Osteocyte (in vitro differentiated cells): ENCODE measurements at places on chromosomes 2 and 18. TPM values are rescaled to one million over a fixed set of nuclear protein-coding genes. Genes with fewer than 3 reads are reported as not detected.

DNA sequence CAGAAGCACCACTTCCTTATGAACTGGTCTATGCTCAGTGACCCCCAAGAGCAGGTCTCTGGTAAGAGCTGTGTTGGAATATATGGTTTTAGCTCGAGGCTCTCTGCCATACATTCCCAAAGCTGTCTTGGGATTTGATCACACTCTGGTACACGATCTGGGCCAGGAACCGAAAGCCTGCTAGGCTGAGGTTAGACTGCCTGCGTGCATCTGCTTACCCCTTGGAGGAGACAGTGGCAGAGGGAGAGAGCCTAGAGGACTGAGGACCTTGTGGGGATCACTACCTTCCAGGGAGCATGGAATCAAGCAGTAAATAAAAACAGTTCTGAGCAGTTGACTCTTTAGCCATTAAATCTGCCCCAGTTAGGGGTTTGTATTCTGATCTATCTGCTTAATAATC is 63.7 kb downstream of the ZNF532 start:
- no peak for DNase-seq

The DSG1 gene
- total RNA-seq = not detected in 2 replicates

GRCh38 chr18:34873986-34874580 is 164.0 kb downstream of the DTNA start:
- no peak for DNase-seq

The RAB6D gene
- total RNA-seq = 0.10 TPM in 1 of 2 replicates, not detected in the other

DNA sequence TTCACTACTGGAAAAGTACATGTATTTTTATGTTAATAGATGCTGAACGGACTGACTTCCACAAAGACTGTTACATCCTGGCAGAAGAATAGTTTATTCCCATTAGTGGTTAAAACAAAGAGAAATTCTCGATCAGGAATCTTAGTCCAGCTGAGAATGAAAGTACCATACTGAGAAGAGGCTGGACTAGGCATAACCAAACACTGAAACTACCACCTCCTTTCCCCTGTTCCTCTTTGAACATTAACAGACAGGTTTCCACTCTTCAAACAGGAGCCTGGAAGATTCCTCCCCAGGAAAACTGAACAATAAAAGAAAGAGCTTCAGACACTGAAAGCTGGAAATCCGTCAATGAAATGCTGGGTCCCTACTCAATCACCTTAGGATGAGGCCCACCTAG is 25.8 kb downstream of the LDAH start:
- no peak for DNase-seq

GRCh38 chr2:17195016-17195415 is 323.2 kb downstream of the RAD51AP2 start:
- DNase-seq = no peak

The STPG4 gene
- total RNA-seq = 0.37 and 0.56 TPM in 2 replicates

DNA sequence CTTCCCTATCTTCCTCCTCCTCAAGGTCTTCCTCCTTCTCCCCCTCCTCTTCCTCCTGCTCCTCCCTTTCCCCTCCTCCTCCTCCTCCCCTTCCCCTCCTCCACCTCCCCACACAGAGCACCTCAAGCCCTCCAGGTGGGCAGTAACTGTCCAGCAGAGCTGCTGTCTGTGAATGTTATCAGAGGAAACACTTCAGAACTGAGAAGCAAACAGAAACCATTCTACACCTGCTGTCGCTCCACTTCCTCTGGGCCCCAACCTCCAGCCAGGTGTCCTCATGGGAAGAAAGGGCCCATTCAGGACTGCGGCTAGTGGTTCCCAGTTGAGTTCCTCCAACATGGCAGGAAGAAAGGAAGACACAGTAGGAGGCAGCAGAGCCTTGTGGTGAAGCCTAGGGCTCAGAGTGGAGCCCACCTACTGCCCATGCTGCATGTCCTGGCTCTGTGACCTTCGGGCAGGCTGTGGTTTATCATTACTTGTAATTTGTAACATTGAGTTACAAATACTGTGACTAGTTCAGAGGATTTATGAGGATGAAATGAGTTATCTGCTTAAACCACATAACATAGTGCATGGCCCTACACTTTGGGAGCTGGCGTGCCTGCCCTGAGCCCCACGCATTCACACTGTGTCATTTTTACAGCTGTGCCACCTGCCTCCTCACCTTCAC is 165.9 kb upstream of the ID2 start:
- no peak for DNase-seq

GRCh38 chr2:241767464-241768250 is 9.0 kb upstream of the GAL3ST2 start:
- DNase-seq = peak; percentile 82

The B3GNT2 gene
- total RNA-seq = 7.9 and 8.9 TPM in 2 replicates

GRCh38 chr2:112643488-112643887 is 2.3 kb upstream of the SLC20A1 start:
- no peak for DNase-seq

- no peak for DNase-seq
These were observed 190.2 kb downstream of the INHBB start for GRCh38 chr2:120536141-120536540.

The PPP1R7 gene
- total RNA-seq = 51.0 and 55.5 TPM in 2 replicates

DNA sequence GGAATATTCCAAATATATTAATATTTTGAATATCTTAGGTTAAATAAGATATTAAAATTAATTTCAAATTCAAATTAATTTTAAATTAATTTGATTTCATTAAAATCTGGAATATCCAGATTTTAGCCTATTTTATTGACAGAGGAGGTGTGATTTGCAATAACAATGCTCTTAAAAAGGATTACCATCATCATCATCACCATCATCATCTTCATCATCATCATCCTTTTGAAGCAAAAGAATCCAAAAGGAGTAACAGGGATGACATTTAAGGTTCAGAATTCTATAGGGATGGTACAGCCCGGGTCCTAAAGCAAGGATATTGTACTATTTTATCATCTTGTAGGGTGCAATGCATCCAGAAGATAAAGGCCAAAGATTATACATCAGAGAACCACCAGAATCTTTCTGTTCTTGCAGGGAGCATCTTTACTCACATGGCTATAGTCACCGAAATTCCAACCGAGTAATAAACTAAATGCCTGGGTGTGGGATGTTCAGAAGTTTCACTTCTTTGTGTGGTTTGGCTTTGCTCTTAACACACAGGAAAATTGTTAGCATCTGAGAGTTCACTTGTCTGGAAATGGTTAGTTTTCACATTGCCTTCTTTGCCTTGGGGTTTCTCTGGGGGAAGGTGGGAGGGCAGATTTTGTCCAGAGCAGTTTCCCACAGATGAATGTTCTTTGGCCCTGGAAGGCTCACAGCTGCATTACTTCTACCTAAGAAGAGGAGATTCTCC is 99.1 kb upstream of the ITGA6 start:
- no peak for DNase-seq

DNA sequence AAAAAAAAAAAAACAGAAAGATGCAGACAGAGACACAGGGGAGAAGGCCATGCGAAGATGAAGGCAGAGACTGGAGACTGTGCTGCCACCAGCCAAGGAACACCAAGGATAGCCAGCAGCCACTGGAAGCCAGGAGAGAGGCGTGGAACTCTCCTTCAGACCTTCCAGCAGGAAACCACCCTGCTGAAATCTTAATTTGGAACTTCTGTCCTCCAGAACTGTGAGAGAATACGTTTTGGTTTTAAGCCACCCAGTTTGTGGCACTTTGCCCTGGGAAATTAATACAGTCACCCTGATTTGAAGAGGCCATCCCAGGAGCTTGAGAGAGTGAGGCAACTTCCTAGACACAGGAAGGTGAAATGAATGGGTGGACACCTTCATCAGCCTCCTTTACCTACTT is 93.7 kb downstream of the IRS1 start:
- no peak for DNase-seq

DNA sequence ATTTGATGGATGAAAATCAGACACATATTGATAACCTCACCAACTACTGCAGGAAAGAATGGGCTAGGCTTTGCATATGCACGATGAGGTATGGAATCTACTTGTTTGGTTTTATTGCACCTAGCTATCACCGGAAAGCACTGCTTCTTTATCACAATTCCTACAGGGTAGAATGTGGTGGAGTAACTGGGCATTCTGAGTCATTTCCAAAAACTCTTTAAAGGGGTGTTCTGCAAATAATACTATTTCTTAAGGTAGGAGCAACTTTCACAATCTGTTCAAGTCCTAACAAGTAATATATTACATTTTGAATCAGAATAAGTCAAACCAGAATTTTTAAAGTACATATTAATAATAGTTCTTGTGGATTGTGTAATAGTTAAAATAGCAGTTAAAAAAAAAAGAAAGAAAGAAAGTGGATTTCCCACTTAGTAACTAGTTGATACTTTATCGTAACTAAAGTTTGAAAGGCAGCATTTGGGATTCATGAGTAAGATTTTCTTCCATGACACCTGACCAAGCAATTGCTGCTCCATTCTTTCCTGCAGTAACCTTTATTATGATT is 40.5 kb downstream of the INO80C start:
- DNase-seq = no peak

DNA sequence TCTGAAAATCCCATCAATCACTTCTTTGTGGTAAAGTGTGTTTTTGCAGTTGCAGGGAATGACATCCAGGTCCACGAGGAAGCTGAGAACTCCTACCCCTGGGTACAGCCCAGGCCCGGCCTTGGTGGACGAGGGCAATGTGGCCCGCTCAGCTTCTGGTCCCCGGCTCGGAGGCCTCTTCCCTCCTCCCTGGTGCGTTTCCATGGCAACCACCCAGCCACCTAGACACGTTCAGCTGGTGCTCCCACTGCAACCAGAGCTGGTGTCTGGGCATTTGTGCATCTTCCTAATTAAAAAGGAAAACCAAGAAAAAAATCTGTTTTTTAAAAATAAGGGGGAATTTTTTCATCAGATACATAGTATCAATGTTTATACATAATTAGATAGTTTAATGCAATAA is 603.6 kb upstream of the SALL3 start:
- no peak for DNase-seq

GRCh38 chr2:44959855-44960254 is 18.4 kb downstream of the SIX3 start:
- no peak for DNase-seq

DNA sequence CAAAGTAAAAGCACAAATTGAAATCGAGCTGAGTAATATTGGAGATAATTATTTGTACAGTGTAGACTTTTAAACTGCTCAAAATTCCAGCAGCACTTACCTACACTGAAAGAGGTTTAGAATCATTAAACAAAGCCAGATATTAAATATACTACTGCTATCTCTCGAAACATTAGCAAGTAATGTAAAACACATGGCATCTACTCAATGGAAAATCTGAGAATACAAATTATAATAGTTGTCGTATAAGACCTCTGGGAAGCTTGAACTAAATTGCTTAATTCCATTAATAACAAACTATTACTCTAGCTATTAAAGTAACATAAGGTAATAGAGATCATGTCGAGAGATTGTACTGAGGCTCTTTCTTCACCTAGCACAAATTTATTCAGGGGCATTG is 108.9 kb downstream of the KLHL29 start:
- DNase-seq = no peak

GRCh38 chr2:101432411-101433181 is 42.3 kb downstream of the RFX8 start:
- DNase-seq = peak; percentile 62

The TNFAIP6 gene
- total RNA-seq = not detected in 2 replicates

GRCh38 chr18:46814399-46814798 is 57.5 kb upstream of the ST8SIA5 start:
- DNase-seq = no peak

- DNase-seq = no peak
These were observed 47.4 kb downstream of the SLC35F5 start for GRCh38 chr2:113709022-113709421.

The TUBA4B gene
- not detected in 2 replicates for total RNA-seq

The APCDD1 gene
- 1.4 and 2.6 TPM in 2 replicates for total RNA-seq

DNA sequence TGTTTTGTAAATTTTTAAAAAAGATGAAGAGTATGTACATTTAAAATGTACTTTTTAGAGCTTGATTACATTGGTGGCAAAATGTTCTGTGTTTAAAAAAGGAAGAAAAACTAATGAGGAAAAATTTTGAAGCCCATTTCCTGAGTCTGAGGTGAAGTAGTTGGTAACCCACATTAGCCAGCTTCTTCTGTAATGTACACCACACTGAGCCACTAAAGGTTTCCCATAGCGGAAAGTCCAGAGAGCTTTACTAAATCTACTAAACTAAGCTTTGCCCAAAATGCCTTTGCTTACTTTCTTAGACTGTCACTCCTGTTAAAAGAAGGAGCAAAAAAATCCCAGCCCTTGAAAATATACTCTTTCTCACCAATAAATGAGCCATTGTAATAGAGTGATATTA is 804.8 kb upstream of the ZEB2 start:
- no peak for DNase-seq

The ANKRD53 gene
- 1.9 and 2.7 TPM in 2 replicates for total RNA-seq

- DNase-seq = no peak
These were observed 31.5 kb downstream of the LBH start for GRCh38 chr2:30262716-30263309.

- no peak for DNase-seq
These were observed 6.1 kb upstream of the GPC1 start for GRCh38 chr2:240429341-240429871.

DNA sequence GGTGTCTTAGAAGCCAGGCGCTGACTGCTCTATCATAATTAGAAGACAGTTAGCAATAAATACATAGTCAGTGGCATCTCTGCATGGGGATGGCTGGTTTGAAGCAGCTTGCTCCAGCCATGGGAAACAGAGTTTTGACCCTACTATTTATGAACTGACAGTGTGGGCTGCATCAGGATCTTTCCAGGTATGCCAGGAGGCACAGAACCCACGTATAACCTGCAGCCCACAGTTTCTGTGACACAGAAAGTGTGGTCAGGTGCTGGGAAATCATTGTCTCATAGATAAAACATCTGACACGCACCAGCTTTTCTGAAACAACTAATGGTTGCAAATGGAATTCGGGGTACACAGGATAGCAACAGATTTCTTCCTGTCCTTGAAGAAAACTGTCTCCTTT is 34.7 kb downstream of the INPP4A start:
- no peak for DNase-seq

DNA sequence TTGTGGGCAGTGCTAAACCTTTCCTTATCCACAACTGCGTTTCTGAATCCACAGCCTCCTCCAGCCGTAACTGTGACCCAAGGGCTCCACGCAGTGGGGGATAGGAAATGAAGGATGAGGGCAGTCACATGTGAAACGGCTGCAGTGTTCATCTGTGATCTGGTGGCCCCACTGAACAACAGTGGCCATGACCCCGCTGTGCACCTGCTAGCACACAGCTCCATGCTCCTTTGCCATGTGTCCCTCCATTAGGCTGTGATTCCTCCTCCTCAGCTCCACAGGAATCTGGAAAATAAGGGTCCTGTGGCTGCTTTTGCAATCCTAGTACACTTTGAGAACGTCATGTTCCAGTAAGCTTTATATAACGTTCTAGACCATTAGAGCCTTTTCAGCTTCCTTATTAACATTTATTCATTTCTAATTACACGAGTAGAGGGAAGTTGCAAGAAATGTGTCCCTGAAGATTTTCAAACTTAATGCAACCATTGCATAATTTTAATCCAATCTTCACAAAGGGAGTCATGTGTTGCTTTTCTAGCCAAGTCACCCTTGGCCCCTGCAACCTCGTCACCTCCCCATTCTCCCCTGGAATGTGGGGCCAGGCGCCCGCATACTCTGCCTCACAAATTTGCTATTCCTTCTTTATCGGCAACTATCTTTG is 7.1 kb upstream of the NAPG start:
- no peak for DNase-seq

The ZFAND2B gene
- total RNA-seq = 30.0 and 31.4 TPM in 2 replicates

- no peak for DNase-seq
These were observed 24.5 kb upstream of the KCNE4 start for GRCh38 chr2:223027442-223027841.

The CLEC4F gene
- total RNA-seq = not detected in 2 replicates
